ENCODE measurements at places on chromosomes 2 and 18.

GRCh38 chr2:144239306-144239705 lies 280.6 kb downstream of the ZEB2 start:
- DNase-seq = no peak

- DNase-seq = no peak
Measured at GRCh38 chr2:102636283-102636907, 17.0 kb downstream of the SLC9A2 start.

DNA sequence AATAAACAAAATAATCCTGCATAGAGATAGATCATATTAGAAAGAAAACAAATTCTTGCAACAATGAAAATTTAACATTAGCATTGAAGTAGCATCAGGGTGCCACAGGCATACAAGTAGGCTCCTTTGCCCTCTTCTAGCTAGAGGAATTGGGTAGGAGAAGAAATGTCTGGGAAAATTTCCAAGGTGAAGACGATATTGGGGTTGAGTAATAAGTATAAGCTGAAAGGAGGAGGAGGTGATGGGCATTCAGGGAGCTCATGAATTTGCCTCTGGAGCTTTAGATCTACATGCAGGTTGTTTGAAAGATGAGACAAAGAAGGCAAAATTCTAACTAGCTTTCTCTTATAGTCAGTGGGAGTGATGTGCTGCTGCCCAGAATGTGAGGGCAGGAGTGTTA lies 504.9 kb downstream of the CCDC85A start:
- no peak for DNase-seq

DNA sequence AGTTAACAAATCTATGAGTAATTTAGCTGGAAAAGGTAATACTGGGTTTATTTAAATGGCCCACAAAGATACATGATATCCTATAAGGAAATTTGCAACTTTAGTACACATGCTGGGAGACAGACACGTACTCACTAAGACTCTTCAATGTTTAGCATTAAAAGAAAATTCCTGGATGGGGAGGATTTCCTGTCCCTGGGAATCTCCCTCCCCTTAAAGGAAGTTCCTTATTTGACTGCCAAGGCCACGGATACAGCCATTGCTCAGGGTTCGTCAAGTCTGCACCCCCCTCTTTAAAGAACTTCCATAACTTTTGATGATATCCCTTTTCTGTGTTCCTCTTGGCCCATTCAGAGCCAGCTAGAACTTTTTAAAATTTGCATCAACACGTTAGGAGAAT lies 267.6 kb downstream of the CD226 start:
- DNase-seq = peak; percentile 79
